Activated CD4-positive, alpha-beta T cell treated with anti-CD3 and anti-CD28 coated beads, Interleukin-2, amount 10 ng/mL, durations not matched to agents 24 days and 14 days (primary cell): ENCODE measurements at places on chromosomes 6 and 20. TPM values are rescaled to one million over a fixed set of nuclear protein-coding genes. Genes with fewer than 3 reads are reported as not detected.

DNA sequence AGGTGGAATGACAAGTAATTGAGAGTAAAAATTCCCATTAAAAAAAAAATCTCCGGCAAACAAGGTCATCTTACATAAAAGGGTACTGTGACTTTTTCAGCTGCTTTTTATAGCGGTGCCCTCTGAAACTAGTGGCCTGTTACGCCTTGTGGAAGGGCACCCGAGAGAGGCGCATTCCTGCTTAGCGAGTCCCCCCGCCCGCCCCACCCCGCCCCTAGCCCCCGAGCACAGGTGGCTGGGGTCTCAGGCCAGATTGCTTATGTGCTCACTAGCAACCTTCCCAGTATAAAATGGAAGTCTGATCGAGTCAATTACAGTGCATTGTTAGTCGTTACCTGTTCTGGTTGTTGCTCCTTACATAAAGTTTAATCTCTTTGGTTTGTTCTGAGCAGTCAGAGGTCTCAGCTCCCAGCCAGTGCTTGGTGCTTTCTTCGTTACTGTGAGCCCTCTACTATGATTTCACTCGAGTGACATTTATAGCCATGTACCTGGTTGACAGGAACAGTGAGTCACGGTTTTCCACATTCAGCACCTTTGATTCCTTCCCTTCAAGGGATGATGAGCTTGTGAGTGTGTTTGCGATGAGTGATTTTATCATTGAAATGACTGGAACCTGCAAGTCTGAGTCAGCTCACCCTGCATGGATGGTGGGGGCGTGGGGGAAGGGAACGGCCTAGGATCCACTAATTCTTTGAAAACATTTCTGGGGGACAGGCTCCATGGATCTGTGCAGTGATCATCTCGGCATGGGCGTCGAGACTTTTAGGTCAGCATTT is 47.6 kb downstream of the ZDHHC14 start:
- peaks cover 12% of the 10 kb centered on the region for H3K36me3 ChIP-seq
- H3K4me1 ChIP-seq: peaks cover 43% of the 10 kb centered on the region
- peak overlapping the region; percentile 55 for H3K4me3 ChIP-seq
- H3K27ac ChIP-seq: peak overlapping the region; percentile 88
- DNase-seq: peak; percentile 70

GRCh38 chr20:3010985-3011723 is 32.3 kb upstream of the GNRH2 start:
- peak overlapping the region; percentile 86 for H3K27ac ChIP-seq
- peak overlapping the region; percentile 22 for H3K4me3 ChIP-seq
- peak; percentile 72 for DNase-seq
- H3K27me3 ChIP-seq: no peaks in the 10 kb centered on the region
- peaks cover 57% of the 10 kb centered on the region for H3K36me3 ChIP-seq

GRCh38 chr20:31922181-31922580 is 29.7 kb downstream of the PDRG1 start:
- no peak overlapping the region for H3K4me3 ChIP-seq
- peaks cover 12% of the 10 kb centered on the region for H3K27me3 ChIP-seq
- peaks cover 2% of the 10 kb centered on the region for H3K4me1 ChIP-seq
- no peaks in the 10 kb centered on the region for H3K36me3 ChIP-seq
- no peak for DNase-seq
- H3K27ac ChIP-seq: no peak overlapping the region

Gene ZSWIM3
- total RNA-seq: 5.5 and 6.0 TPM in 2 replicates

GRCh38 chr6:112193117-112193516 is 61.2 kb downstream of the LAMA4 start:
- DNase-seq: no peak
- no peak overlapping the region for H3K27ac ChIP-seq
- H3K27me3 ChIP-seq: peaks cover 44% of the 10 kb centered on the region
- no peaks in the 10 kb centered on the region for H3K36me3 ChIP-seq

Gene MMP24
- total RNA-seq: 0.05 TPM in 1 of 2 replicates, not detected in the other

DNA sequence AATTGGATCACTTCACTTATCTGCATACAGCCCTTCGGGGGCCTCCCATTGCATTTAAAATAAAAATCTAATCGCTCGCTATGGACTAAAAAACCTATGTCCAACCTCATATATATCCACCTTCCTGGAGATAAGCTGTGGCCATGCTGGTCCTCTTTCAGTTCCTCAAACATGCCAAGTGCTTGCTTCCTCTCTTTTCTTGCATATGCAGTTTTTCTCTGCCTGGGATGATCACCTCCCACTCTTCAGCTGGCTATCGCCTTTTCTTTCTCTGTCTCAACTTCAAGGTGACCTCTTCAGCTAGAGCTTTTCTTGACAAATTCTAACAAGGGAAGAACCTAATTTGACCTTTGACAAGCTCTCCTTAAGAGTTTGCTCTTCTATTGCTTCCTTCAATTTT is 5.6 kb upstream of the TFB1M start:
- H3K4me1 ChIP-seq: peaks cover 12% of the 10 kb centered on the region
- H3K27me3 ChIP-seq: peaks cover 2% of the 10 kb centered on the region

DNA sequence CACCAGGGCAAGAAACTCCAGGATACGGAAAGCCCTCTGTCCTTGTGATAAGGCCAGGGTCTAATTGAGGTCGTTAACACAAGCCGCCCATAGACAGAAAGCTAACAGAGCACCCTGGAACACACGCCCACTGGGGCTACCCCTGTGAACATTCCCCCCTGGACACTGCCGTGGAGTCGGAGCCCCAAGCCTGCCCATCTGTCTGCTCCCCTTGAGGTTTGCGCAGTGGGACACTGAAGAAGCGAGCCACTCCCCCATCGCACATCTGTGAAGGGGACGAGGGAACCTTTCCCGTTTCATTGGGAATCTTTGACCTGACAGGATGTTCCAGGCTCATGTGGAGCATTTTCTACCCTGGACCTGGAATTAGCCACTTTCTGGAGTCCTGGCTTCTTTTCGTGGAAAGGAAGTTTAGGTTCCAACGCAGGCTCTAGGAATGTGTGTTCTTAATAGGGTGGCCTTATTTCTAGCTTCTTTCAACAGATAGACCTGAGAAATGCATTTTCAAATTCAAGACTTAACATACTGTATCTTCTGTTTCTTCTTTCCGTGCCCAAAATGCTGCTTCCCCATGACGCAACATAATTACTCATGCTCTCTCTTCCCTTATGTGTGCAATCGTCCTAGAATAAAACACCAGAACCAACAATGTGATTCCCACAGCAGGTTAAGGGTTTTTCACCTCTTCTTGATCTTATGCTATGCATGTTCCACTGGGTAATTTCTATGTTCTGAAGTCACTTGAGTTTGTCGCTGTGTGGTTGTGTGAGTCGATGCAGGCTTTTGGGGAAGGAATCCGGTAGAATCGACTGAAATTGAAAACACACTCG is 161.1 kb downstream of the ERMARD start:
- no peak overlapping the region for H3K27ac ChIP-seq
- H3K4me1 ChIP-seq: no peaks in the 10 kb centered on the region
- no peaks in the 10 kb centered on the region for H3K36me3 ChIP-seq
- H3K27me3 ChIP-seq: no peaks in the 10 kb centered on the region

DNA sequence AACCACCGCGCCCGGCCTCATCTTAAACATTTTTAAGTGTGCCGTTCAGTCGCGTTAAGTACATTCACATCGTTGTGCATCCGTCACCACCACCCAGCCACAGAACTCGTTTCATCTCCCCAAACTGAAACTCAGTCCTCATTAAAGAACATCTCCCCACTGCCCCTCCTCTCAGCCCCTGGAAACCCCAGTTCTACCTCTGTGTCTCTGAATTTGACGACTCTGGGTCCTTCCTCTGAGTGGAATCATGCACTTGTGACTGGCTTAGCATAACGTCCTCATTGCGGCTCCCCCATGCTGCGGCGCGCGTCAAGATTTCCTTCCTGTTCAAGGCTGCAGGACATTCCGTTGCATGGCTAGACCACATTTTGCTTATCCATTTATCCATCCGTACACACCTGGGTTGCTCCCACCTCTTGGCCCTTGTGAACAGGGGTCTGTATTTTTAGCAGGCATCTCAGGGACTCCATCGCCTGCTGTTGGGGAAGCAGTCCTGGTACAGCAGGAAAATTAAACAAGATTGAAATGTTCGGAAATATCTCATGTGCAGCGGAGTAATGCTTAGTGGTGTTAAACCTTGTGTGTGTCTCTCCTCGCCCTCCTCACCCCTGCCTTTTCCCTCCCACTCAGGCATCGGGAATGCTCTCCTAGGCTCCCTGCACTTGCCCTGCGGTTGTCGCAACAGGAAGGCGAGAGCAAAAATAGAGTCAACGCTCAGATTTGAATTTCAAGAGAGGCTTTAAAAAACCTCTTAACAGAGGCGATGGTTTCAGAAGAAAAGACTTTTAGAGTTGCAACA is 127.9 kb downstream of the PXDC1 start:
- H3K36me3 ChIP-seq: no peaks in the 10 kb centered on the region
- peaks cover 26% of the 10 kb centered on the region for H3K27me3 ChIP-seq
- no peak for DNase-seq
- no peak overlapping the region for H3K4me3 ChIP-seq

DNA sequence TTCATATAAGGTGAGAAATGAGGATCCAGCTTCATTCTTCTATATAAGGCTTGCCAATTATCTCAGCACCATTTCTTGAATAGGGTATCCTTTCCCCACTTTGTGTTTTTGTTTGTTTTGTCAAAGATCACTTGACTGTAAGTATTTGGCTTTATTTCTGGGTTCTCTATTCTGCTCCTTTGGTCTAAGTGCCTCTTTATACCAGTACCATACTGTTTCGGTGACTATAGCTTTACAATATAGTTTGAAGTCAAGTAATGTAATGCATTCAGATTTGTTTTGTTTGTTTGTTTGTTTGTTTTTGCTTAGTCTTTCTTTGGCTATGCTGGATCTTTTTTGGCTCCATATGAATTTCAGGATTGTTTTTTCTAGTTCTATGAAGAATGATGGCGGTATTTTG is 64.6 kb downstream of the ERMARD start:
- no peaks in the 10 kb centered on the region for H3K36me3 ChIP-seq
- no peak overlapping the region for H3K4me3 ChIP-seq
- DNase-seq: no peak
- no peaks in the 10 kb centered on the region for H3K4me1 ChIP-seq
- no peak overlapping the region for H3K27ac ChIP-seq
- peaks cover 43% of the 10 kb centered on the region for H3K27me3 ChIP-seq

DNA sequence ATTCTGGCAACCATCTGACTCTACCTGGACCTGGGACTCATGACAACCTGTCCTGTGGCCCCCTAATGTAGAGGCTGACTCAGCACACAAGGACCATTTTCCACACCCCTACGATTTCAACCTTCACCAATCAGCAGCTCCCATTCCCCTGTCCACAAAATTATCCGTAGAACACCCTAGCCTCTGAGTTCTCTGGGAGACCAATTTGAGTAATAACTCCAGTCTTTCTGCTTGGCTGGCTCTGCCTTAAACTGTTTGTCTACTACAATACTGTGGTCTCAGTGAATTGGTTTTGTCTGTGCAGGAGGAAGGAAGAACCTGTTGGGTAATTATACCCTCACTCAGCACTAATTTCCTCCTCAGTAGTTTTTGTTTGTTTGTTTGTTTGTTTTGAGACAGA is 99.3 kb upstream of the MRPS10 start:
- no peak for DNase-seq
- peaks cover 11% of the 10 kb centered on the region for H3K36me3 ChIP-seq
- no peaks in the 10 kb centered on the region for H3K27me3 ChIP-seq

DNA sequence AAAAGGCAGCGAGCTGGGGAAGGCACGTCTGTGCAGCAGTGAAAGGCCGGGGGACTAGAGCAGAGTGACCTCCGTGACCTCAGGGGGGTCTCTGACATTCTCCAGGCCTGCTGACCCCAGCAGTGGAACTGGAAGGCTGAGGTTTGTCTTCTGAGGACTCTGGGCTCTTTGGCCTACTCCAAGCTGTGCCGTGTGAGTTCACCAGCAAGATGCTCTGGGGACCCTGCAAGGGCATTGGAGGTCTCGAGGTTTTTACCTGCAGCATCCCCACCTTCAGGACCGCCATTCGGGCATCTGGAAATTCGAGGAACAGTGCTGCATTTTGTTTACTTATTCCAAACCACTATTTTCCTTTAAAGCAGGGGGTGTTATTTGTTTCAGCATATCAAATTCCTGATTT is 140.9 kb downstream of the PHACTR3 start:
- H3K4me1 ChIP-seq: no peaks in the 10 kb centered on the region
- no peak overlapping the region for H3K27ac ChIP-seq
- no peak overlapping the region for H3K4me3 ChIP-seq

Gene OPRM1
- not detected in 2 replicates for total RNA-seq
